ENCODE measurements at places on chromosomes 3 and 15.
A peak's percentile ranks its signal among the peaks of the same experiment; 100 is the strongest.

DNA sequence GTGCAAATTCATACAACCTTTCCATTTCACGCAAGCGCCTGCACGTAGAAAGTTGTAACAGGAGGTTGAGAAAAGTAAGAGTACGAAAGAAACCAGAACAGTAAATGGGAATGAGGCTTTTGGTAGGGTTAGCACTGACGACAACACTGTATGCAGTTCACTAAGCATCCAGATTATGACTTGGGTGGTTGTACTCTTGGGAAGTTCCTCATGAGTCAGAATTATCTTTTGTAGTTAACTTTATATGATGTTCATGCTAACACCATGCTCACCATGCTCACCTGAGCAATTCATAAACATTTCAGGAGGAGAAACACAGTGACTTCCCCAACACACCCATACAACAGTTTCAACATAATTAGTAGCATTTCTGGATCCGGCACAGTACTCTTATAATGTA lies 3.0 kb upstream of the LPP start:
- no peak for DNase-seq

GRCh38 chr3:128787256-128788253 lies 61.6 kb downstream of the RAB7A start:
- DNase-seq = peak; percentile 81

- no peak for DNase-seq
These were observed 213.0 kb downstream of the SSR3 start for GRCh38 chr3:156341831-156342416.

- no peak for DNase-seq
These were observed 252.7 kb upstream of the ZPLD1 start for GRCh38 chr3:102182162-102182561.

- no peak for DNase-seq
These were observed 135.4 kb downstream of the NSMCE3 start for GRCh38 chr15:29134239-29134638.

DNA sequence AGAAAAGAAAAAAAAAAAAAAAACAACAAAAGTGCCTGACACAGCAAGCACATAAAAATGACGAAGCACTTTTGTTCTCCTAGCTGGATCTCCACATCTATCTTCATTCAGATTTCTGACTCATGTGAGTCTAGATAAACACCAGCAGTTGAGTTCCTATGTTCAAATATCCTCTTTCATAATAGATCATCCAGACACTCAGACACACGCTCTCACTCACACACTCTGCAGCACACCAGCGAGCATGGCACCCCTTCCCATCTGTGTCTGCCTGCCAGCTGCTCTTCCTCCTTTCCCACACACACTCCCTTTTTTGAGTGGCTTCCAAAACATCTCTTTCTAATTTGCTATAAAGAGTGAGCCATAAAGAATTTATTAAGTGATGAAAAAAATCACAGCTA lies 19.8 kb upstream of the CELF6 start:
- no peak for DNase-seq
